Mesendoderm (in vitro differentiated cells): ENCODE measurements at places on chromosomes 12 and 14.

GRCh38 chr14:20682127-20682434 is 2.3 kb upstream of the RNASE4 start:
- DNase-seq, result no peak

DNA sequence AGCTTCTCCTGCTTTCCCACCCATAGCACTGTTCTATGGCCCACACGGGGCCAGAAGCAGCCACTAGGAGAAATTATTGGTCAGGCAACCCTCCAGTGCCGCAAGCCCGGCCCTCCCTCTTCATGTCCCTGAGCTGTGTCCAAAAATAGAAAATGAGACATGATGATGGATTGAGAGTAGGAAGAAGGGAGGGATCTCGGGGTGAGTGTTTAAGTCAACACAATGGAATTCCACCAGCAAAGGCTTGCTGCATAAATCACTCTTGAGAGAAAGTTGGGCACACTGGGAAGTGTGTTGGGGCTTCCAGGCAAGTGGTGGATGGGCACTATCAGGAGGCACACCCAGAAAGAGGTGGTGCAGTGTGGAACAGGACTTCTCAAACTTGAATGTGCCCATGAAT is 94.2 kb downstream of the LLPH start:
- DNase-seq, result peak; percentile 22

GRCh38 chr12:12642916-12643315 is 31.2 kb downstream of the CREBL2 start:
- no peak for DNase-seq

- DNase-seq, result no peak
Measured at GRCh38 chr12:53505086-53505485, 2.2 kb downstream of the NPFF start.
